Progenitor cell of endocrine pancreas (in vitro differentiated cells): ENCODE measurements at places on chromosomes 1 and 21. TPM values are rescaled to one million over a fixed set of nuclear protein-coding genes. Genes with fewer than 3 reads are reported as not detected.
A peak's percentile ranks its signal among the peaks of the same experiment; 100 is the strongest.

DNA sequence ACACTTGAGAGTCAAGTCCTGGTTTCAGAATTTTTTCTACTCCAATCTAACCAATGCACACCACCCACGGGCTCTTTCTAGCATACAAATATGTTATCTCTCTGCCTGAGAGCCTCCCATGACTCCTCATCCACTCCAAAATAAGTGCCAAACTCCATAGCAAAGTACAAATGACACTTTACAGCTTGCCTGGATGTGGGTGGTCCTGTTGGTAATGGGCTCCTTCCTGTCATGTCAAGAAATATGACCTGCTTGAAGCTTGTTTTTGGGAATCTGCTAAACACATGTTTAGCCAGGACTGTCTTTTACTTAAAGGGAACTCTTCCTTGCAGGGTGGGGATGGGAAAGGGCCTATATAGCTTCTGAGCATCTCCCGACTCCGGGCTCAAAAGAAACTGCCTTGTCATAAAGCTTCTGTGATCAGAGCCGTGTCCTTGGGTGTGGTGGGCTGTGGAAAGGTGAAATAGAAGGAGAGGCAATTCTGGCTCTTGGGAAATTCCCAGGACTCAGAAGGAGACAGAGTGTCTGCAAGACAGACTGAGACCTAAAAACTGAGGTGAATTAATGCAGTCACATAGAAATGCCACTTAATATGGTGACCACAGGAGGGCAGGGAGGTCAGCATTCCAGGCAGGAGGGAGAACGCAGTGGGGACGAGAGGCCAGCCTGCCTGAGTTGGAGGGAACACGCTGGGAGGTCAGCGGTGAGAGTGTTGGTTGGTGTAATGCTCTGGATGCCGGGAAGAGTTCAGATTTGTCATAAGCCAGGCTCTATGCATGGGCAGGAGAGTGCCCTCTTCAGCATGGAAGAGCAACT, 6.1 kb upstream of the IGFN1 start:
- no peaks in the 10 kb centered on the region for H3K36me3 ChIP-seq
- H3K27ac ChIP-seq: peak overlapping the region; percentile 8
- H3K4me1 ChIP-seq: peaks cover 3% of the 10 kb centered on the region
- no peak for DNase-seq
- peaks cover 27% of the 10 kb centered on the region for H3K27me3 ChIP-seq

DNA sequence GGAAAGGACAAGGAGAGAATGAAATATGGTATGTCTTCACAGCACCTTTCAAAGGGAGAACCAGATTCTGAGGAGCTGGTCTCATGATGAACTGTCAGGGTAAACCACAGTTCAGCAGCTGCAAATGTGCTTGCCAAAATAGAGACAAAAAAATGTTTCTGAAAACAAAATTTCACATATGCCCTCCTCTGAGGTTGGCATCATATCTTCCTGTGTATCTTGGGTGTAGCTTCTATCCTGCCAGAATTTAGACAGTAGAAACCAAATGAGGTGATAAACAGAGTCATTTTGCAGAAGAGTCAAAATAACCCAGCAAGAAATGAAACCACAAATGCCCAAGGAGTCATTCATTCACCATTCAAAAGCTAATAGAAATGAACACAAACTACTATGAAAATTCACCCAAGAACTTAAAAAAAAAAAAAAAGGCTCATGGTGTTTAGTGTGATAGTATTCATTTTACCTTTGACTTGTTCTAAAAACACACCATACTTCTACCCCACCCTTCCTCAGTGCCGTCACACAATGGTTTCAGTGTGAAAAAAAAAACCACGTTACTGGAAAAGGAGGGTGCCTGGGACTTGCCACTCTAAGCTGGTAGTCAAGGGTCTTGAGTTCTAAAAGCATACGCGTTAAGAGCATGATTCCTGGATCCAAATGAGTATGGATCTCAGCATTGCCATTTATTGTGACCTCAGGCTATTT, 18.5 kb downstream of the SELL start:
- no peak for DNase-seq
- H3K36me3 ChIP-seq: no peaks in the 10 kb centered on the region
- peaks cover 4% of the 10 kb centered on the region for H3K4me1 ChIP-seq
- H3K27me3 ChIP-seq: peaks cover 6% of the 10 kb centered on the region

DNA sequence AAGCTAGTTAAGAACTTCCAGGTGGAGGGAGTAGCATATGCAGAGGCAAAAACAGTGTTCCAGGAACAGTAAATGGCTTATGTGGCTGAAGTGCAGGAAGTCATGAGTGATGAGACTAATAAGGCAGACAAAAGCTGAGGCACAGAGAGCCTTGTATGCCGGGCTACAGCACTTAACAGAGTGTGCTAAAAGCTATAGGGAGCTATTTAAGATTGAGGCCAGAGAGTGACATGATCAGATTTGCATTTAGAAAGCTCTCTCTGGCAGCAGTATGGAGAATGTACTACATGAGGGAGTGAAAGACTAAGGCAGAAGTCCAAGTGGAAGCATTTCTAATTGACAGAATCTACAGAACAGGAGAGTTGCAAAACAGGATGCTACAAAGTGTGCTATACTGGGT, 38.6 kb downstream of the WASF2 start:
- H3K27ac ChIP-seq: peak overlapping the region; percentile 37
- H3K27me3 ChIP-seq: no peaks in the 10 kb centered on the region
- H3K4me1 ChIP-seq: peaks cover 14% of the 10 kb centered on the region
- H3K36me3 ChIP-seq: peaks cover 5% of the 10 kb centered on the region
- DNase-seq: no peak

GRCh38 chr1:161728376-161729226, 7.3 kb downstream of the FCRLB start:
- H3K27me3 ChIP-seq: peaks cover 46% of the 10 kb centered on the region
- H3K4me3 ChIP-seq: peak overlapping the region; percentile 78
- no peak for DNase-seq

DNA sequence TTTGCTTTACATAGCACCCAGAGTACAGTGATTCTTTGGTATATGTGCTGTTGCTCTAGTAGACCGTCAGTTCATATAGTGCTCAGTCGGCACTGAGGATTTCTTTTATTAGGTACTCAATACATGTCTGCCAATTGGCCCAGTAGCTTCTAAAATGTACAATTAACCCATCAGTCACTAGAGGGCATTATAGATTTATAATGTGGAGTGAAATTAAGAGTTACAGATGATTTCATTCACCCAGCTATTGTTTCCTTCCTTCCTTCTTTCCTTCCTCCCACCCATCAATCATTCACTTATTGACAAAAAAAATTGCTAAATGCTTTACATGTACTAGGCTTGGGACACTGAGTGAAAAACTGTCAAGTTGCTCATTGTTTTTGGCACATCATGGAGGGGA, 263.6 kb upstream of the USP24 start:
- H3K4me1 ChIP-seq: peaks cover 17% of the 10 kb centered on the region
- no peaks in the 10 kb centered on the region for H3K36me3 ChIP-seq
- no peak overlapping the region for H3K4me3 ChIP-seq
- no peak for DNase-seq
- peaks cover 9% of the 10 kb centered on the region for H3K27me3 ChIP-seq

Gene CNKSR1
- total RNA-seq: 52.0 and 52.1 TPM in 2 replicates

Gene DNASE2B
- 0.26 and 0.36 TPM in 2 replicates for total RNA-seq

DNA sequence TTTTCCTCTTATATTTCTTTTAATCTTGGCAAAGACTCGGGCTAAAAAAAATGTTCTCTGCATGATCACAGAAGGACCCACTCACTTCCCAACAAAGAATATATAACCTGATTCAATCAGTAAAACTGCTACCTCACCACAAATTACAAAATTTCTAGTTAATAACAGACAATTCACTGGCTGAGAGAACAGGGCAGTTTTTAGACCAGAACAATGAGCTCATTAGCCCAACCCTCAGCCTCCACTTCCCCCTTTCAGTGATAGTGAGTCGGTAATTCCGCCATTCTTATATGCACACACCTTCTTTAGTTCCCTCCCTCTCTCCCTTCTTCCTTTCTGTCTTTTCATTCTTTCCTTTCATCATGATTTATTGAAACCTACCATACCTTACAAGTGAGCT, 8.9 kb downstream of the SIPA1L2 start:
- peaks cover 20% of the 10 kb centered on the region for H3K4me1 ChIP-seq
- H3K4me3 ChIP-seq: no peak overlapping the region
- no peak overlapping the region for H3K27ac ChIP-seq
- H3K27me3 ChIP-seq: no peaks in the 10 kb centered on the region
- peaks cover 8% of the 10 kb centered on the region for H3K36me3 ChIP-seq
- no peak for DNase-seq

- H3K4me3 ChIP-seq: peak within 1 kb of the TSS; percentile 81
- DNase-seq: peak; percentile 53
- peaks cover 1% of the 10 kb centered on the region for H3K36me3 ChIP-seq
- H3K4me1 ChIP-seq: peaks cover 29% of the 10 kb centered on the region
- peaks cover 25% of the 10 kb centered on the region for H3K27me3 ChIP-seq
- no peak within 1 kb of the TSS for H3K27ac ChIP-seq
Measured at GRCh38 chr1:20185834-20186782, at the start of the genes PLA2G2C and UBXN10. Gene PLA2G2C (minus strand): TSS chr1:20186518. CDS start chr1:20177363, 9,155 bp downstream. Gene UBXN10 (plus strand): TSS chr1:20186096. CDS start chr1:20190562, 4,466 bp downstream.

Gene SAMSN1
- total RNA-seq: not detected in 2 replicates

DNA sequence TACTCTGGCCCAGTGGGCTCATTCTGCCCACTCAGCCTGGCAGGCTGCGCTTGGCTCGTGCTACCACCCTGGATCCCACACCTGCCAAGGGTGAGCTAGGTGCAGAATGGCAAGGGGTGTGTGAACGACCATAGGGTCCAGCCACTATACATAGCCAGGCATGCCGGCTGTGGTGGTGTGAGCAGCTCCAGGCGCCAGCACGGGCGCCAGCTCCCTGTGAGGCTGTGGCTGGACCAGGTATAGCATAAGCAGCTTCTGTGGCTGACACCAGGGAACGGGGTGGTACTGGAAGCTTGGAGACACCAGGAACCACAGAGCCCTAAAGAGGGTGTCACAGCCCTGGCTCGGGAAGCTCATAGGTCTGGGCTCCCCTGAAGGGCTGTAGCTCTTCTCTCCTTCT, 18.6 kb downstream of the CCDC18 start:
- no peaks in the 10 kb centered on the region for H3K27me3 ChIP-seq
- peaks cover 9% of the 10 kb centered on the region for H3K36me3 ChIP-seq
- peaks cover 7% of the 10 kb centered on the region for H3K4me1 ChIP-seq
- H3K27ac ChIP-seq: no peak overlapping the region

Gene CFHR4
- total RNA-seq: not detected in 2 replicates

- H3K27ac ChIP-seq: no peak overlapping the region
- H3K27me3 ChIP-seq: no peaks in the 10 kb centered on the region
- no peak for DNase-seq
- H3K36me3 ChIP-seq: no peaks in the 10 kb centered on the region
- peaks cover 10% of the 10 kb centered on the region for H3K4me1 ChIP-seq
Measured at GRCh38 chr1:160451119-160451858, 50.9 kb downstream of the VANGL2 start.

Gene RLF
- total RNA-seq: 20.5 TPM in 2 replicates

DNA sequence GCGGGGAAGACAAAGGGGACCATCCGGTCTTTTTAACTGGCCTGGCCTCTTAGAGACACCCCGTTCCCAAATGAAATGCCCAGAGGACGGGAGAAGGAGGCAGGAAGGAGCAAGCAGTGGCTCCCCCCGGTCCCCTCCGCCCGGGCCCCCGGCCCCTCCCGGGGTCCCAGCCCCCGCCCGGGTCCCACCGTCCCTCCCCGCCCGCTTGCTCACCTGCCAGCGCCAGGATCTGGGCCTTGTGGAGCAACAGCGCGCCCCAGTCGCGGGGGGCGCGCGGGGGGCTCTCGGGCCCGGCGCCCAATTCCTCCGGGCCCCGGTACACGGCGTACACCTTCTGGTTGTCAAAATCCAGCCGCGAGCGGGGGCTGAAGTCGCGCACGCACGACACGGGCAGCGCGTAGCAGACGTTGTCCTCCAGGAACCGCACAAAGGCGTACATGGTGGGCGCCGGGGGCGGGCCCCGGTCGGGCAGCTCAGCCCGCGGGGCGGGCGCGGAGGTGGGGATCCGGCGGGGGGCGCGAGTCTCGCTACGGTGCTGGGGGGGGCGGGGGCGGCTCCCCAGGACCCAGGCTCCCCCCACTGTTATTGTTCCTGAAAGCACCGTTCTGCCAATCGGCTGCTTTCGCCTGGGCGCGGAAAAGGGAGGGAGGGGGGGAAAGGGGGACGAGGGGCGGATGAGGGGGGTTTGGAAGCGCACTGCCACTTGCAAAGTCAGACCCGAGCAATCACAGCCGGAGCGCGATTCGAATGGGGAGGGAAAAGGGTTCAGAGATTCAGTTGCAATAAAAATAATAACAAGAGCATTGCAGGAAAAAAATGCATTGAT, at the start of gene BEND5:
Gene BEND5 (minus strand): TSS at position 499 of the 826 bp plus-strand sequence. CDS start 60 bp downstream, at position 439.
- H3K36me3 ChIP-seq: peaks cover 9% of the 10 kb centered on the region
- peak within 1 kb of the TSS; percentile 100 for H3K4me3 ChIP-seq
- peaks cover 42% of the 10 kb centered on the region for H3K4me1 ChIP-seq
- peak; percentile 62 for DNase-seq
- H3K27ac ChIP-seq: peak within 1 kb of the TSS; percentile 93
- H3K27me3 ChIP-seq: peaks cover 5% of the 10 kb centered on the region

DNA sequence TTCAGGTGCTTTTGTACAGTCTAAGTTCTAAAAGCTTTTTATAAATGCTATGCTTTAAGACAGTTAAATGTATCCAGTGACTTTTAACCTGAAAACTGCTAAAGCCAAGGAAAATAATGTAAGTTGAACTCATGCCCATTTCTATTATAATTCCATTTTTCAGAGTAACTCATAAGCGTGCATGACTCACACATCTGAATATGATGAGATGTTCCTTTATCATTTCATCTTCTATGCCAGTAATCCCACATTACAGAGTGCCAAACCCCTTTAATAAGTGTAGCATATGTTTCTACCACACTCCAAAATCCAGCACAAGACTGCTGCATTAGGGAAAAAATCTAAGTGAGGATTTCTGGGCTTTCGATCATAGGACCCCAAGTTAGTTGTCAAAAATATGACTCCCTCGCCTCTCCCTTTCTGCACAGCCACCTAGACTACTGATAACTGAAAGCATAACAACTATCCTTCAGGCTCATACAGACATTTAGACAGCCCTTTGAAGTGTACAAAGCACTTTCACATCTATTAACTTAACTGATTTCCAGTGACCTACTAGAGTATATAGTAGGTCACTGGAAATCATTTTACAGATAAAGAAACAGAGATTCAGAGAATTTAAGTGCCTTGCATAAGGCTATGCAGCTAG, 45.3 kb downstream of the JAK1 start:
- H3K36me3 ChIP-seq: no peaks in the 10 kb centered on the region
- DNase-seq: no peak
- no peak overlapping the region for H3K4me3 ChIP-seq
- H3K4me1 ChIP-seq: peaks cover 33% of the 10 kb centered on the region
- H3K27ac ChIP-seq: no peak overlapping the region

- no peak for DNase-seq
- peak overlapping the region; percentile 45 for H3K27ac ChIP-seq
- H3K36me3 ChIP-seq: peaks cover 2% of the 10 kb centered on the region
- H3K4me3 ChIP-seq: no peak overlapping the region
- peaks cover 10% of the 10 kb centered on the region for H3K4me1 ChIP-seq
Measured at GRCh38 chr1:199918196-199918769, 109.2 kb upstream of the NR5A2 start.

DNA sequence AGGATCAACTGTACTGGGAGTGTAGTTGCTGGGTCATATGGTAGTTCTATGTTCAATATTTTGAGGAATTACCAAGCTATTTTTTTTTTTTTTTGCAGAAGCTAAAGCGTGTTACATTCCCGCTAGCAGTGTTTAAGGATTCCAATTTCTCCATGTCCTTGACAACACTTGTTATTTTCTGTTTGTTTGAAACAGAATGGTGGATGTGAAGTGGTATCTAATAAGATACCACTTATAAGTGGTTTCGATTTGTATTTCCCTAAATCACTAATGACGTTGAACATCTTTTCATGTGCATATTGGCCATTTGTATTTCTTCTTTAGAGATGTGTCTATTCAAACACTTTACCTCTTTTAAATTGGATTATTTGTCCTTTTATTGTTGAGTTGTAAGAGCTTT, 112.2 kb downstream of the DISP1 start:
- H3K27ac ChIP-seq: no peak overlapping the region
- H3K27me3 ChIP-seq: no peaks in the 10 kb centered on the region
- H3K4me1 ChIP-seq: peaks cover 12% of the 10 kb centered on the region
- H3K4me3 ChIP-seq: no peak overlapping the region
